Stimulated activated CD4-positive, alpha-beta T cell treated with anti-CD3 and anti-CD28 coated beads, Interleukin-1b, Interleukin-23, amount 100 ng/mL, for 1 hour (primary cell): ENCODE measurements at places on chromosomes 1 and 21.

DNA sequence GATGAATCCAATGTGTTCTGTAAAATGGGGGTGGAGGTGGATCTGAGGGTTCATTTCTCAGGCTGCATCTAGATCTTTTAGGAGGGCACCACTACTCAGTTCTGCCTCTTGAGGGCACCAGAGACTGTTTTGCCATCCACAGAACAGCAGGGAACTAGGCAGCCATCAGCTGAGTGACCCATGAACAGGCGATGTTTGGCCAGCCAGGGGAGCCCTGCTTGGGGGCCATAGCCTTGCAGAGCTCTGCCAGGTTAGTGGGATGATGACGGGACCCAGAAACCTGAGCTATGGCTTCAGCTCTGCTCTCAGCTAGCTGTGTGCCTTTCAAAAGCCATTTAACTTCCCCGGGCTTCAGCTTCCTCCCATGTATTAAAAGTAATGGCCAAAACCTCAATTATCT lies 13.4 kb upstream of the NOS1AP start:
- DNase-seq = no peak

DNA sequence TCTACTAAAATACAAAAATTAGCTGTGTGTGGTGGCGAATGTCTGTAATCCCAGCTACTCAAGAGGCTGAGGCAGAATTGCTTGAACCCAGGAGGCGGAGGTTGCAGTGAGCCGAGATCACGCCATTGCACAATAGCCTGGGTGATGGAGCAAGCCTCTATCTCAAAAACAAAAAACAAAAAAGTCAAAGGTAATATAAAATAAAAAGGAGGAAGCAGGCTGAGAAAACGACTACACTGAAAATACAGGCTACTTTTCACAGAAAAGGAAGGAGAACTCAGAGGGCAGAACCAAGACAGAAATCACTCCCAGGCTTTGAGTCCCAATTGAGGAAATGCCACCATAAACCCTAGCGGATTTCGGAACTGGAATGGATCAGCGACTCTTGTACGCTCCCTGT lies 5.9 kb upstream of the A3GALT2 start:
- no peak for DNase-seq

- DNase-seq = no peak
Observed at GRCh38 chr21:29193072-29193471, 62.6 kb downstream of the MAP3K7CL start.

- DNase-seq = no peak
Observed at GRCh38 chr1:58855274-58856165, 71.7 kb upstream of the JUN start.

DNA sequence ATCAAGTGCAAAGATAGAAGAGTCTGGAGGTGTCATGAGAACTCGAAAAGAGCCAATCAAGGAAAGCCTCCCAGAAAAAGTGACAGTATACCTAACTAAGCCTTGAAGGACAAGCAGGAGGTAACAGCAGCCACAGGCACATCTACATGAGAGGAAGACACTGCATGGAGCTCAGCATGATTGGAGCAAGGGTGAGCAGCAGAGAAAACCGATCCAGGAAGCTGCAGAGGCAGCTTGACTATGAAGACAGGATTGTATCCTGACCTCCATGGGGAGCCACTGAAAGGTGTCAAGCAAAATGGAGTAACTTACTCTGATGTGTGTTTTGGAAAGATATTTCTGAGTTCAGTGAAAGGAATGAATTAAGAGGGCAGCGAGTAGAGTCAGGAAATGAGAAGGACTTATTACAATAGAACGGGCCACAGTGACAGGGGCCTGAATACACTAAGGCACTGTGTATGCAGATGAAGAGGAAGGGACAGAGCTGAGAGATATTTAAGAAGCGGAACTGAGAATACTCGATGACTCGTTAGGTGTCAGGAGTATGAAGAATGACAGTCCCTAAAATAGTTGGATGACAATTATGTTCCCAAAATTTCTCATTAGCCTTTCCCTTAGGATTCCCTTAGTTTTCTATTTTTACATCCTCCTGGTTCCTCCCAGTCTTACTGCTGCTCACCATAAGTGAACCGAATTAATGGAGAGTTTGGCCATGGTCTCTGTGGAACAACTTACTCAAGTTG lies 139.3 kb upstream of the NFIA start:
- no peak for DNase-seq

DNA sequence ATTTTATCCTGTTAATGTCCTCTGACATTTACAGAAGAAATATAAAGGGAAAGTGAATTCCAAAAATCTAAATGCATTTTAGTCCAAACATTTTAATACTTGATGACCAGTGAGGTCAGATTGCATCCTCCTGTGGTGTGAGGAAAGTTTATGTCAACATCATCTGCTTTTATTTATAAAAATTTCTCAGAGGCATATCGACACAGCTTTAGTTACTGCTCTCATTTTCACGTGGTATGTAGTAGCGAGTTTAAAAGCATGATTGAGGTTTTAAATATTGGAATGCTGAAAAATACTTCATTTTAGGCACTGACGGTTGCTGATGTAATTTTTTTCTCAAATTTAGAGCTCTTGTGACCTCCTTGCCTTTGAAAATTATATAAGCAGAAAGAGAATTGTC lies 234.8 kb downstream of the HMCN1 start:
- DNase-seq = no peak
